ENCODE measurements at places on chromosomes 3 and 15.

GRCh38 chr3:23648996-23649395, 156.8 kb upstream of the UBE2E1 start:
- no peak for DNase-seq

GRCh38 chr3:102444101-102444500, 9.3 kb downstream of the ZPLD1 start:
- DNase-seq, result no peak

DNA sequence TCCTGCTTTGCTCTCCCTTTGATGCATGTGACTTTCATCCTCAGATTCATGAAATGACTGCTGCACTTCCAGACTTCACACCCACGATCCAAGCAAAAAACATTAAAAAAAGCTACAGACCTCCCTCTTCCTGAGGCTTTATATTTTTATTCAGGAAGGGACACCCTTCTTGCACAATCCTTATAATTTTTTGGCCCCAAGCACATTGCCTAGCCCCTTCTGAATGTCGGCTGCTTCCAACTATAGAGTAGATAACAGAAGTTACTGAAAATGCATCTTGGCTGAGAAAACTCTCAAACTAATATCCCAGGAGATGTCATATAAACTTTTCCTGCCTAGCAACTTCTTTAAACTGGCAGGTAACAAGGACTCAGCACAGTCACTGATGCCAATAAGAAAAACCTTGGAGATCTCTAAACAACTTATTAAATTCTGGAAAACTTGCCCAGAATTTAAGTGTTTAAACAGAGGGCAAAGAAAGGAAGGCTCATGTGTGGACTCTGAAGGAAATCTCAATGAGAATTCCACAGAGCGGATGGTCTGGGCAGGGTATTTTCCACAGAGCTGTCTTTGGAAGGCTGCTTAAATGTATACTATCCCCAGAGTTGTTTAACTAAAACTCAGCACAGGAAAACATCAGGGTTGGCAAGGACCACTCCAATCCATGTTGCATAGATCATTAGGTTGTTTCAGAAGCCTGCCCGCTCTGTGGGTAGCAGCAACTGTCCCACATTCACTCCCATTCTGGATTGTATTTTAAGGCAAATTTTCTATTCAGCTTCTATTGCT, 746.8 kb upstream of the LMCD1 start:
- no peak for DNase-seq

GRCh38 chr3:36988356-36988755, 4.6 kb downstream of the EPM2AIP1 start:
- DNase-seq, result no peak

DNA sequence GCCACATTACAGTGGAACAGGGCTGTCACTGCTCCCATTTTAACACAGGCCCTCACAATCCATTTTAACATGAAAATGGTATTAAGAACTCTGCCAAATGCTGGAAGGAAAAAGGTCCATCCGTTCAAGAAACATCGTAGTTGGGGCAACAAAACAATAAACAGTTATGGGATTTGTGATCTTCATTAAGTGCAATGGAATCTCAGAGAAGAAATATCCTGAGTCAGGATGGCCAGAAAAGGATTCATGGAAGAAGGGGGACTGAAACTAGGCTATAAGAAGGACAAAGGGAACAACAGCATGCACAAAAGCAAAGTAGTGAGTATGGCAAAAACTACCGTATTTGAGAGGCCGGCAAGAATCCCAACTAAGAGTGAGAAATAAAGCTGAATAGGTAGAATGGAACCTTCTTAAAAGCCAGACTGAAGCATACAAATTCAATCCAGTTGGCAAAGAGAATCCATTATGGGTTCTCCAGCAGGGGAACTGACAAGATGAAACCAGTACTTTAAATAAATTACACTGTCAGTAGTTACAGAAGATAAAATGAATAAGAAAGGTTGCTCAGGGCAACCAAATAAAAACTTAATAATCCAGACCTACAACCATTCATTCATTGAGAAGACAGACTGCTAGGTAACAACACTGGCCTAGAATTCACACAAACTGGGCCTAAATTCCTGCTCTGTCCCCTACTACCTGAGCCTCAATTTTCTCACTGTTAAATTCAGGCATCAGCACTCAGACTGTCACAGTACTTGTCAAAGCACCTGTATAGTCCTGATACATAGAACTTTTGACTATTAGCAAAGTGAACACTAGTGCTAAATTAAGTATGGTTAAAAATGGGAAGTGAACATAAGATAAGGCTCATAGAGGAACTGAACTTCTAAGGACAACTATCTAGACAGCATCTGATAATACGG, 6.3 kb downstream of the TBL1XR1 start:
- no peak for DNase-seq

- no peak for DNase-seq
These were observed 48.9 kb upstream of the ZDHHC23 start for GRCh38 chr3:113898892-113899291.

- no peak for DNase-seq
These were observed 100.8 kb downstream of the TPRG1 start for GRCh38 chr3:189272500-189273119.

DNA sequence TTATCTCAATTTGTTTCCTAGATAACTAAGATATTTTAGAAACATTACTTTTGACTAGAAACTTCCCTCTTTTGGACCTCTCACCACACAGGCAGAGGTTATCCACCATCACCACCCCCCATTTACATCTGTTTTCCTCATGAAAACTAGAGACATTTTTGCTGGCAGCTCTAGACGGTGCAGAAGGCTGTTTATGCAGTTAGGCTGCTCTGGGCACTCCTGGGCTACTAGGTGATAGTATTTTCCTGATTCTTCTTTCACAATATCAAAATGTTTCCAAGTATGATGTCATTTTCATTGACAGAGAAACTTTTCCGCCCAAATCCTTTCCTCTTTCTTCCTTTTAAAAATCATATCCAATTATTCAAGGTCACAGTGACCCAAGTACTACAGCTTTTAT, 67.1 kb downstream of the PLOD2 start:
- no peak for DNase-seq

DNA sequence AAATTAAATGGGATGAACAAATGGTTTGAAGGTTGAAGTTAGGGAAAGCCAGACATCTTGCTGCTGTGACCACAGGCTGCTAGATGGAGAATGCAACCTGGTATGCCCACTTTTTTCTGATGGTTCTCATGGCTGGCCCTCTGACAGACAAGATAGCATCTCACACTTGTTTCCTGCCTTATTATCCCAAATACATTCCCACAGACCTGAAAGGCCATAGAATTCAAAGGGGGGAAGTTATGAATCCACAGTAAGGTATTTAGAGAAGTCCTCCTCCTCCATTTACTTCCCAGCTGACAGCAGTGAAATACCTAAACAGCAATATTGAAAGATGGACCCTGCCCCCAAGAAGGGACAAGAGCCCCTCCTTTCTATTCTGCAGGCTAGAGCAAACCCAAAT, 32.4 kb downstream of the LEO1 start:
- no peak for DNase-seq

DNA sequence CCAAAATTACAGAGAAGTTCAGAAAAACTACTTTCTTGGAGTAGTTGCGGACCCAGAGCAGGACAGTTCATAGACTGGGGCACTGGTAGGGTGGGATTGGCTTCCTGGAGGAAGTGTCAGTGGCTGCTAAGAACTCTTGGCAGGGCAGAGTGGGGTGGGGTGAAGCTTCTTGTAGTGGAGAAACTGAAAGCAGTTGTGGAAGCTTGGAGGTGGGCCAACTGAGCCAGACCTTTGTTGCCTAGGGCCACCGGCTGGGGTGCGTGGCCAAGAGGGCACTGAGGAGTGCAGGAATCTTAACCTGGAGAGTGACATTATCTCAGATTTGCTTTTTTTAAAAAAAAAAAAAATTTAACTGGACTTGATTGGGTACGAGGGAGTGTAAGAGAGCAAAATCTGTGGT, 3.1 kb downstream of the KAT2B start:
- peak; percentile 23 for DNase-seq

GRCh38 chr3:38094999-38095398, 41.9 kb downstream of the ACAA1 start:
- DNase-seq, result no peak

DNA sequence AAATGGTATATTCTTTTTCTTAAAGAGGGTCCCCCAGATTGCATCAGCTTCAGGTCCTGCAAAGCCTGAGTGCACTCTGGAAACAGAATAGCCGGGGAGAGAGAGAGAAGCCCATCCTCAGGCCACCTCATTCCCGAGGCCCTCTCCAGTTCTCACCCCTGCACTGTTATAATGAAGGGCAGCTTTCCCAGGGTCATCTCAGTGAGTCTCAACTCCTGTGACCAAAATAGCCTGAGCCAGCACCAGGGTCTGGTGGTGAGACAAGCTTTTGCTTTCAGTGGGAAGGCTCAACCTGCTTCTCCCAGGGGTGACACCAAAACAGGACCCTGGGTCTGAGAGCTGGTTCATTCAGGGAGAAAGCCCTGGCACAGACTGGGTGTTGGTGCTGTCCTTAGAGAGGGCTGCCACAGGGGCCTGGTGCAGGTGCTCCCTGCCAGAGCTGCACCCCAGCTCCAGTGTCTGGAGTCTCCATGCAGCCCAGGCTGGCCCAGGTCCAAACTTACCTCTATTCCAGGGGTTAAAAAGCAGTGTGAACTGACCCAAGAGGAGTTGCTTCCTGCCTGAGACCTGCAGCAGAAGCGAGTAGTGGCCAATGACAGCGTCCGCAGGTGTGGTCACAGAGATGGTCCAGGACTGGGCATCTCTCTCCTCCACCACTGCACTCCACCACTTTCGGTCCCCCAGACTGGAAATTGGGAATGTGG, 6.1 kb downstream of the EPB42 start:
- DNase-seq, result no peak

GRCh38 chr15:52440414-52440813, 88.3 kb downstream of the MYO5A start:
- DNase-seq, result no peak

DNA sequence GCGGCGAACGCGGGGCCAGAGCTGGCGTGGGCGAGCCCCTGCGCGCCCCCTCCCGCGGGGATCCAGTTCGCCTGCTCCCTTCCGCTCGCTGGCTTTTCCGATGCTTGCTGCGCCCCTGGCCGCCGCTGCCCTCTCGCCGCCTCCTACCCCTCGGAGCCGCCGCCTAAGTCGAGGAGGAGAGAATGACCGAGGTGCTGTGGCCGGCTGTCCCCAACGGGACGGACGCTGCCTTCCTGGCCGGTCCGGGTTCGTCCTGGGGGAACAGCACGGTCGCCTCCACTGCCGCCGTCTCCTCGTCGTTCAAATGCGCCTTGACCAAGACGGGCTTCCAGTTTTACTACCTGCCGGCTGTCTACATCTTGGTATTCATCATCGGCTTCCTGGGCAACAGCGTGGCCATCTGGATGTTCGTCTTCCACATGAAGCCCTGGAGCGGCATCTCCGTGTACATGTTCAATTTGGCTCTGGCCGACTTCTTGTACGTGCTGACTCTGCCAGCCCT, 721 bp downstream of the P2RY1 start:
- DNase-seq, result no peak

GRCh38 chr15:74960995-74961588, 4.5 kb upstream of the RPP25 start:
- DNase-seq, result no peak

- no peak for DNase-seq
These were observed 963.4 kb upstream of the SEMA6D start for GRCh38 chr15:46753946-46754345.

GRCh38 chr15:68639926-68640600, 61.3 kb downstream of the CORO2B start:
- no peak for DNase-seq

DNA sequence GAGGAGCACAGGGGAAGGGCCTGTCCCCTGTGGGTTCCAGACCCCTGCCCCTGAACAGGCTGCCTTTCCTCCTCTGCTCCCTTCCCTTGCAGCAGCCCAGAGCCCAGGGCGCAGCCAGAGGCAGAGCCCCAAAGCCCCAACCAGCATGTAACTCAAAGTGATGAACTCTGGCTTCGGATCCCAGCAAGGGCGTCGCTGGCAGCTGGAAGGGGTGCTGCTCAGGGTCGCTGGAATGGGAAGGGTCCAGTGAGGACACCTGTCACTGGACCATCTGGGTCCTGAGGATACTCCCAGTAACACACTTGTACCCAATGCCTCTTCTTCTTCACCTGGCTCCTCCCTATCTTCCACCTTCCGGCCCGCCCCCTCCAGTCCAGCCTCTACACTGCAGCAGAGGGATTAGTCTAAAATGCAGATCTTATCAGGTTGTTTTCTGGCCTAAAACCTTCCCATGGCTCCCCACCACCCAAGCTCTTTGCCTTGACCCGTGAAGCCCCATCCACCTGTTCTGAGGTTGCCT, 64.0 kb downstream of the SLC6A1 start:
- DNase-seq, result no peak

DNA sequence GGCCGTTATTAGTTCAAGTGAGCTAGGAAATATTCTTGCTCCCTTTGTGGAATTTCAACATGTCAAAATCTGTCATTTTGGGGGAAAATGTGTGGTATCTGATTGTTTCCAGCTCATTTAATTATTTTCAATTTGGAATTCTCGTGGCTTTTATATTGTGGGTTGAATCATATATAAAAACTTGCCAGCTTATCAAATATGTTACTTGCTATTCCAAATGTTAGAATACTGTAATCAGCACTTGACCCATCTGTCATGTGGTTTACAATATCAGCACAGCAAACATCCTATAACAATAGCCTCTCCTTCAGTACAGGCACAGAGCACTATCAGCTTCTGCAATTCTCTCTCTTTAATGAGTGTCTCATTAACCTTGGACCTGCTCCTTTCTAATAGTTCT, 130.2 kb upstream of the FEZF2 start:
- DNase-seq, result no peak

GRCh38 chr3:150050510-150050909, 79.8 kb upstream of the PFN2 start:
- DNase-seq, result no peak

GRCh38 chr3:66483409-66483906, 17.4 kb downstream of the LRIG1 start:
- DNase-seq, result no peak

- DNase-seq, result no peak
These were observed 148.6 kb downstream of the ATP10A start for GRCh38 chr15:25714538-25714840.

GRCh38 chr3:181549266-181549665, 162.5 kb upstream of the SOX2 start:
- no peak for DNase-seq

GRCh38 chr3:196813903-196814302, 53.8 kb upstream of the SENP5 start:
- DNase-seq, result no peak

GRCh38 chr3:29312960-29313452, 32.1 kb downstream of the RBMS3 start:
- DNase-seq, result no peak

DNA sequence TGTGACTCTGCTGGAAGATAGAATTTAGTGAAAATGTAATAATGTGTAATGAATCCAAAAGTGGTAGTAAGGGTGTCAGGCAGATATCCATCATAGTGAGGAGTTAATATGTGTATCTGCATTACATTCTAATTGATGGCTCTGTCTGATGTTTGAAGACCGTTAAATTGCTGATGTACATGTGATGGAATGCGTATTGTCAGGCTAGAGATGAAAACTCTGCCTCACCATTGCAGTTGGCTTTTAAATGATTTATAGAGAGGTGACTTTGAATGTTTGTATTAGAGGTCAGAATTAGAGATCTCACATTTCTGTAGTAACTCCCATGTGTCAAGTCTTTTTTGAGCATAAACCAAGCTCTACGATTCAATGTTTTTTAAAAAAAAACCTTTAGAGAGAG, 234.6 kb downstream of the NAALADL2 start:
- no peak for DNase-seq

GRCh38 chr3:16474920-16475319, 38.6 kb downstream of the RFTN1 start:
- DNase-seq, result no peak

GRCh38 chr15:79166311-79166955, 75.9 kb upstream of the RASGRF1 start:
- DNase-seq, result no peak
